Fibroblast of skin of left biceps (primary cell): ENCODE measurements at places on chromosomes 16 and 17.
A peak's percentile ranks its signal among the peaks of the same experiment; 100 is the strongest.

DNA sequence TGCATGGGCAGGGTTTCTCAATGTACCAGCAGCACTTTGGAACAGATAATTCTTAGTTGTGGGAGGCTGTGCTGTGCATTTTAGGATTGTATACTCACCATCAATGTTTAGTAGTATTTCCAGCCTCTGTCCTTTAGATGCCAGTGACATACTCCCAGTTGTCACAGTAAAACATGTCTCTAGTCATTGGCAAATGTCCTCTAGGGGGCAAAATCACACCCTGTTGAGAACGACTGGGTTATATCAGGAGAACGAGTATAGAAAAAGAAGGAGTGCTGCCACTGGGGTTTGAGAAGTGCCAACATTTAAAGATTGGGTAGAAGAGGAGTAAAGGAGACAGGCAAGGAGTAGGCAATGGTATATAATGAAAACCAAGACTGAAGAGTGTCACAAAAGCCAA is 37.9 kb upstream of the SMIM36 start:
- DNase-seq, result no peak

DNA sequence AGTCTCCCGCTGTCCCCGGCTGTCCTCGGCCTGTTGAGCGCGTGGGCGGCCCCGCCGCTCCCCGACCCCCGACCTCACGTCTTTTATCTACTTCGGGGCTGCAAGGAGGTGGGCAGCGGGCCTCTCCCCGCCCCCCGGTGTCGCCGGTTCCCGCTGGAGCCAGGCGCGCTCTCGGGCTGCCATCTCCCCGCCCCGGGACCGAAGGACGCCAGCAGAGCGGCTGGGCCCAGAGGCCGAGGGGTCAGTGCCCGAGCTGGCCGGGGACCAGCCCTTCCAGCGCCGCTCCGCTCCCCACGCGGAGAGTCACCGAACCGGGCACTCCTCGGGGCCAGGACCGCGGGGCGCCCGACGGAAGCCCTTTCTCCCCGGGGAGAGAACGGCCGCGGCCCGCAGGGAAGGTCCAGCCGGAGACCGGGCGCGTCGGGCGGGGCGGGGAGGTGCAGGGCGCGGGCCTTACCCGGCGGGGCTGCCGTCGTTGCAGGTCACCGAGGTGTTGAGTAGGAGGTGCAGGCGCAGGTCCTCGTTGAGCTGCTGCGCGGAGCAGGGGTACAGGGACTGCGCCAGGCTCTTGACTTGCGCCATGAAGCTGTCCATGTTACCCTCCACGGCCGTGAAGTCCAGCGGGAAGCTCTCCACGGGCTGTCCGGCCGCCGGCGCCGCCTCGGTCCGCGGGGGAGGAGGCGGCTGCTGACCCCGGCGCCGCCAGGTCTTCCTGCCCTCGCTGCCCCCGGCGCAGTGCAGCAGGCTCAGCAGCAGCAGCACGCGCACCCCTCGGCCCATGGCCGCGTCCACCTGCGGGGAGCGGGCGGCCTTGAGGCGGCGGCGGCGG is 643 bp downstream of the NOTUM start:
- no peak for DNase-seq

DNA sequence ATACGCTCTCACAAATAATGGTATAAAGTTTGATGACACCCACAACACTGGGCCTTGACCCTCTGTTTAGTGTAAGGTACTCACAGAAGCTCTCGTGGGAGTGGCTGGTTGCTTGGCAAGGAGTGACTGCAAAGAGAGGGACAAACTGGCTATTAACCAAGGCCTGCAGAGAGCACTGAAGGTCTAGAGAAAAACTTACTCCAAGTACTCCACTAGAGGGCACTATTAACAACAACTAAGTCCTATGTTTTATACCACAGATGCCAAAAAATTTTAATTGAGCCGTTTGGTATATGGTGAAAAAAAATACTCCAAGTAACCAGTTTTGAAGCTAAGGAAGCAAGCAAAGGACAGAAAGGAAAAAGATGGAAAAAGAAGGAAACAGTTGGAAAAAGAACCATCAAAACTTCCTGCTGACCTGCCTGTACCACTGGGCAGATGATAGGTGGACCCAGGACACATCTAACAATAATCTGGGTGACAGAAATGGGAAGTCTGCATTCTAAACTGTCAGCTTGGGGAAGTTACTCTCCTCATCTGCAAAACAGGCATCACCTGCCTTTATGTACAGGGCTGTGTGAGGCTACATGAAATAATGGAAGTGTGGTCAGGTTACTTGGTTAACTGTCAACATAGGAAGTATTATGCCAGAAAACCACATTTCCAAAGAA is 23.2 kb downstream of the DYNC1LI2 start:
- DNase-seq, result no peak

- DNase-seq, result no peak
Observed at GRCh38 chr16:72203401-72203800, 31.4 kb upstream of the PMFBP1 start.

DNA sequence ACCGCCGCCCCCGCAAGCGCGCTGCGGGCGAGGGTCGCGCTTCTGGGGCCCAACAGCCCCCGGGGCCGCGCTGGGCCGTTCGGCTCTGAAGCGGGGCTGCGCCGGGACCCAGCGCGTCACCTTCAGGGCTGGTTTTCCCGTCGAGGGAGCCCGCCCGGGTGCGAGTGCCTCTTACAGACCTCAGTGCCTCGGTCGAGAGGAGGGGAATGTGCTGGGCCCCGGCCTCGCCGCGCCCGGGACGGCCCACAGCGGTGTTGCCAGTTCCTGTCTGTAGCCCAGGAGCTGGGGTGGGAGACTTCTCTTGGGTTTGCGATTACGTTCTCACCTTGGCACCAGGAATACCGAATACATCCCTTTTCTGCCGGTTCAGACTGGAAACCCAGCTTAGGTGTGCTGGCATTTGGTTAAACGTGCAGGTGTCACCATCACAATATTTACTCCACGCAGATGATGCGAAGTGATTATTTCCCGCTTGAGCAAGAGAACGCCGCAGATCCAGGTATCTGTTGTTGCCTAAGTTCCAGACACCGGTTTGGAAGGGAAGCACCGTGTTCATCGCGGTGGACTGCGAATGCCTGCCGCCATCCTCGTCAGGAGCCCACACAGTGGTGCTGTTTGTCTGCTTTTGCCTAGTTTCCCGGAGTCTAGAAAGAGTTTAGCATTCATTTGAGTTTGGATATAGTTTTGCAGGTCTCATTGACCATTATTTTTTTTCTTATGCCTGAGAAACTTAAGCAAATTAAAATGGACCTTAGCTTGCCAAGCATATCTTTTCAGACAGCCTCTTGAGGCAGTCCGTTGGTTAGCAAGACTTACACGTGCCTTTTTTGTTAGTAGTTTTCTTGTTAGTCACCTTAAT is 914 bp downstream of the MAP1LC3B start:
- no peak for DNase-seq

DNA sequence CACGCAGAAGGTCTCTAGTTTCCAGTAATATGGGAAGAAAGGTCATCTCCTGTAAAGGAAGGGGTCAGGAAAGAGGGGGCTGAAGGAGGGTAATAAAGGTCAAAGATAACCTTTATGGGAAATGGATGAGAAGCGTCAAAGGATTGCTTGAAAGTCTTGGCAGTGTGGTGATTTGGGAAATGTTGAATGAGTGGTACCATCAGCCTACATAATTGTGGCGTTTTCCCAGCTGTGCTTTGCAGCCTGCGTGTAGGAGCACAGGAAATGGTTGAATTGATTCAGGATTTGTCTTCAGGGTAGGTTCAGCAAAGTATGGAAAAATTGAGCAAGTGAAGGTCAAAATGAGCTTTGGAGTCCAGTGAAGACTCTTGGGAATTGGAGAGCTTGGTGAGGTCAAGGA is 115.8 kb upstream of the NOL11 start:
- DNase-seq, result no peak

- DNase-seq, result peak; percentile 77
Observed at GRCh38 chr17:59378675-59379074, 47.2 kb downstream of the YPEL2 start.

GRCh38 chr17:3754458-3755334 is 31.0 kb downstream of the HASPIN start:
- DNase-seq, result no peak

DNA sequence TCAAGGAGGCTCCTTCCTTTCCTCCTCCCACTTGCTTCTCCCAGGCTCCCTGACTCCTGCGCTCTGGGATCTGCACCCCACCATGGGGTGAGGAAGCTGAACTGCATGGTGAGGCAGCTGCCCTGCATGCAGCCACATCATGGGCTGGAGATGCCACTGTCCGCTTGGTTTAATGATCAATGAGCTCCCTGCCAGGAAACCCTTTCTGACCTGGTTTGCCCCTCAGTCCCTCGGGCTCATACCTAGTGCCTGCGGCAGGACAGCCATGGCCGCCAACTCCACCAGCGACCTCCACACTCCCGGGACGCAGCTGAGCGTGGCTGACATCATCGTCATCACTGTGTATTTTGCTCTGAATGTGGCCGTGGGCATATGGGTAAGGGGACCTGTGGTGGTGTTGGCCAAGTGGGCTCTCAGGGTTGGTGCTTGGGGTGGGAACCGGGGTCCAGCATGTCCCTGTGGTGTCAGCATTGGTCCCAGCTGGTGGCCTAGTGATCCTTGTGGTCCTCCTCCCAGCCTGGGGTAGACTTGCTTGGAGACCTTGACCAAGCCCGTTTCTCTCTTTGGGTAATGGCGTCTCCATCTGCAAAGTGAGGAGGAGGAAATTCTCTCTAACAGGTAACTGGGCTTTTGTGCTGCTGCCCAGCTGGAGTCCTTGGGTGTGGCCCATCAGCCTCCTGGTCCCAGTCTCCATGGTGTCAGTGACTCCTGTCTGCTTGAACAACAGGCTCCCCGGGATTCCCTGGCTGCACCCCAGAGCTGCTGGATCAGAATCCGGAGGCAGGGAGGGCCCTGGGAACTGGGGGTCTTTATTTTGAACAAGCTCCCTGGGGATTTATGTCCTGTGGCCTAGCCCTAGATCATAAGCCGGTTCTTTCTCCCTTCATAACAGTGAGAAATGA is at the start of gene SLC5A10:
Gene SLC5A10 (plus strand): TSS at position 225 of the 902 bp plus-strand sequence. CDS start 41 bp downstream, at position 266.
- no peak for DNase-seq

DNA sequence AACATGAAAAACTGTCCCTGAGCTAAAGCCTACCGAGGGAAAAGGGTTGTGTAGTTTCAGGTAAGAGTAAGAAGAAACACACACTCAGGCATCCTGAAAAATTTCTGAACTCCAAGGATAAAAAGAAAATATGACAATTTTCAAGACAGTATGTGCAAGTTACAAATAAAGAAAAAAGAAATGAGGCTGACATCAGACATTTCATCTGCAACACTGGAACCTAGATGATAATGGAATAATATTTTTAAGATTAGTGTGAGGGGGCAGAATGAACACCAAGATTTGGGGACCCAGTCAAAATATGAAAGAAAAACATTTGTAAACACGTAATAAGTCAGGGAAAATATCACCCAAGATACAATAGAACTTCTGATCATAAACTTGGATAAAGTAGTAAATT is 135.9 kb upstream of the PSMD7 start:
- DNase-seq, result no peak

- no peak for DNase-seq
Observed at GRCh38 chr16:59236804-59237458, 502.8 kb upstream of the GOT2 start.

DNA sequence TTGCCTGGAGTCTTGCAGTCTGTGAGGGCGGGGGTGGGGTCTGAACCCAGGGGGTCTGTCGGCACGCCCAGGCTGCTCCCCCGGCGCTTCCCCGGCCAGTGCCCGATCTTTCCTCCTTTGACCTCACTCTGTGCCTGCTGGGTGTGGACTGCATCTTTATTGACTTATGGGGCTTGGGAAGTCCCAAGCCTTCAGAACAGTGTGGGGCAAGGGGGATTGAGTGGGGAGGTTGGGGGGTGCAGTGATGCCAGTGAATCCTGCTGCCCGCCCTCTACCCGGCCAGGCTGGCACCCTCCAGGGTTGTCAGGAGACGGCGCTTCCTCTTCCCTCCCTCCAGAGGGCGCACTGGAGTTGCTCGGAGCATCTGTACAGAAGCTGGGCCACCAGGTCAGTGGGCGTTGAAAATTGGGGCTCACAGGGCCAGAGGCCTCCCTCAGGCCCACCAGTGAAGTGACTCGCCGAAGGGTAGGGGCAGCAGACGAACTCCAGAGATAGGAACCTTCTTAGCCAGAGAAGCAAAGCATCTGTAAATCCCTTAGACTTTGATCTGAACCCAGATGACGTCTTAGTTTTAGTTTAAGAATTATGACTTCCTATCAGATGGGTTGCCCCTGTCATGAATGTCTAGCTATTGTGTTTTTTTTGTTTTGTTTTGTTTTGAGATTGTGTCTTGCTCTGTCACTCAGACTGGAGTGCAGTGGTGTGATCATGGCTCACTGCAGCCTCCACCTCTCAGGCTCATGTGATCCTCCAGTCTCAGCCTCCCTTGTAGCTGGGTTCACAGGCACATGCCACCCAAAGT is 184.8 kb upstream of the CIBAR2 start:
- no peak for DNase-seq

GRCh38 chr16:27515874-27516353 is 33.8 kb downstream of the GTF3C1 start:
- DNase-seq, result no peak

- no peak for DNase-seq
Observed at GRCh38 chr17:42672038-42672437, 4.8 kb downstream of the PLEKHH3 start.

- no peak for DNase-seq
Observed at GRCh38 chr16:82881516-82881915, 254.7 kb downstream of the CDH13 start.

DNA sequence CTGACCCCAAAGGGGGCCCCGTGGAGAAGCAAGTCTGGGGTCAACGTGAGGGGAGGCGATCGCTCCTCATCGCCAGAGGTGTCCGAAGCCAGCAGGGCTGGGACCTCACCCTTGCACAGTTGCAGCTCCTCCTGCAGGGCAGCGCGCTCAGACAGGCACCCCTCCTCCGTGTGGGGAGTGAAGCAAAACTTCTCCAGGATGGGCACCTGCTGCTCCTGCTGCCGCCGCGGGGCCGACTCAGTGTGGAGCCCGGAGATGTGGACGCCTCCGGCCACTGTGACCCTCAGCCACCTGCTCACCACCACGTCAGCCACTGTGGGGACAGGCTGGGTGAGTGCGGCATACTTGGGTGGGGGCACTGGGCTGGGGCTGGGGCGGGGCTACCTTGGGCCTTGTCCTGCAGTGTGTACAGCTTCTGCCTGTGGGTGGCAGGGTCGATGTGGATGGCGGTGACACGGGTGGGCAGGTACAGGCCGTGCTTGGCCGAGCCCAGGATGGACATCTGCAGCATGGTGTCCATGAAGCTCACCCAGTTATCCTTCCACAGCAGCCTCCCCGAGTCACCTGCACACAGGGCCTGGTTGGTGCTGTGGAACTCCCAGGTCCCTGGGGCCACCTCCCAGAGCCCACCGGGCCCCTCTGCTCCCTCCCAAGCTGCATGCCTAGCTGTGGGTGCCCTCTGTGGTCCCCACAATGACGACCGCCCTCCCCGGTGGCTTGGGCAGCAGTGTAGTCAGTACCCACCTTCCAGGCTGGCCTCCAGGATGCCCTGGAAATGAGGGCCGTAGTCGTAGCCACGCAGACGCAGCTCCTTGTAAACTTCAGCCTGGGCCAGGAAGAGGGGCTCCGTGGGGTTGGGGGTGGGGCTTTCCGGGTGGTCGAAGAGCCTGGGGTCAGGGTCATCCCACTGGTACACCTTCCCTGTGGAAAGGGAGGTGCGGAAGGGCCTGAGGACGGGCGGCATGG is 10.8 kb downstream of the FASN start:
- no peak for DNase-seq
